ENCODE measurements at places on chromosomes 3 and 15.

DNA sequence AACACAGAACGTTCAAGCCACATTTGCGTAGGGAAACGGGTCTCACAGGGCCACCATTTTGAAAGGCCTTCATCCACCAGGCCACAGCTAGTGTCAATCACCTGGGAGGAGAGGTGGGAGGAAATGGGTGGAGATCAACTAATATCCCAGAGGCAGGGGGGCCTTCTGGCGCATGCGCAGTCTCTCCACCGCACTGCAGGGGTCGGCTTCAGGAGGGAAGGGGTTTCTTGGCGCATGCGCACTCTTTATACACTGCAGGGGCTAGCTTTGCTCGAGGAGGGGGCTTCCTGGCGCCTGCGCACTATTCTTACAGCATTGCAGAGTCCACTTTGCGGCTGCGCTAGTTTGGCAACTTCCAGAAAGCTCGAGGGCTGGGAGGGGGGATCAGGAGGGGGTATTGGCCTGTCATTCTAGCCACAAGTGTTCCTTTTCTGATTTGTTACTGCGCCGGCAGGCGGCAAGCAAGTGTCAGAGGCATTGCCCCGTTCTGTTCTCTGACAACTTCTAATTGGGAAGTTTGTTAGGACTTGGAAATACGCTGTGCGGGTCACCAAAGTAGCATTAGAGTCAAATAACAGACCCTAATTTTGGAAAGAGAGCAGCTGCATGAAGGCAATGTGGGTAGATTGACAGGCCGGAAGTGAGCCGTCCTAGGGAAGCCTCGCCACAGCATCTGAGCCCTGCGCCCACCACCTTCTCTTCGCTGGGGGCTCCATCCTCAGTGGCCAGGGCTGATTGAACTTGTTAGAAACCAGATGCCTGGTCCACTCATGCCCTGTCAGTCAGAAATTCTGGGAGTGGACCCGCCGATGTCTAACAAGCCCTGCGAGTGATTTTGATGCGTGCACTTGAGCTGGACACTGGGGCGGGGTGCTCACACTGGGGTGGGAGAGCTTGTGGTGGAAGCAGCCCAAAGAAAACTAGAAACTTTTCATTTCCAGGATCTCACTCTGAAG, 173.5 kb upstream of the NDN start:
- DNase-seq: no peak

- DNase-seq: no peak
Measured at GRCh38 chr15:50302581-50302980, 37.1 kb upstream of the HDC start.

- DNase-seq: peak; percentile 83
Measured at GRCh38 chr3:27312044-27312668, 57.0 kb downstream of the NEK10 start.

DNA sequence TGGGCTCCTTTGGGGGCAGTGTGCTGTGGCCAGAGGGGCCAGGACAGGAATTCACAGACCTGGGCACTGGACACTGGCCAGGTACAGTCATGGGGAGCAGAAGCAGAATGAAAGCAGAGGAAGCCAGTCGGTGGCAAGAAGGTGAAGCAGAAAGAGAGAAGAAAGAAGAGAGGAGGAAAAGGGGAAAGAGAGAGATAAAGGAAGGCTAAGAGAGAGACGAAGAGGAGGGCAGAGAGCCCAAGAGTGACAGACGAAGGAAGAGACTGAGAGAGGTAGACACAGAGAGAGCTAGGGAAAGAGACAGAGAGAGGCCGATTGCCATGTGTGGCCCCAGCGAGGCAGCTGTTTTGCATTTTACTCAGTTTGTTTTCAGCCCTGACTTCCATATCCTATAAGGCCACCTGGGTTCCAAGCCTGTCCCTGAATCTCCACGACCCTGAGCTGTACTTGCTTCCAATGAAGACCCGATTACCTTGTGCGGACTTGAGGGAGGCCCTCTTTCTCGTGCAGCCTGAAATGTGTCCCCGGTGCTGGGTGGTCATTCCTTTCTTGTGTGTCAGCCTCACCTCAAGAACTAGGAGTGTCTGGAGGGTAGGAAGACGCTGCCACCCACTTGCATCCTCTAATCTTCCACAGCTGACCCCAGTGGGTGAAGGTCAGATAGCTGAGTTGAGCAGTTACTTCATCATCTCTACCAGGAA, 73.9 kb downstream of the LSM3 start:
- peak; percentile 14 for DNase-seq

DNA sequence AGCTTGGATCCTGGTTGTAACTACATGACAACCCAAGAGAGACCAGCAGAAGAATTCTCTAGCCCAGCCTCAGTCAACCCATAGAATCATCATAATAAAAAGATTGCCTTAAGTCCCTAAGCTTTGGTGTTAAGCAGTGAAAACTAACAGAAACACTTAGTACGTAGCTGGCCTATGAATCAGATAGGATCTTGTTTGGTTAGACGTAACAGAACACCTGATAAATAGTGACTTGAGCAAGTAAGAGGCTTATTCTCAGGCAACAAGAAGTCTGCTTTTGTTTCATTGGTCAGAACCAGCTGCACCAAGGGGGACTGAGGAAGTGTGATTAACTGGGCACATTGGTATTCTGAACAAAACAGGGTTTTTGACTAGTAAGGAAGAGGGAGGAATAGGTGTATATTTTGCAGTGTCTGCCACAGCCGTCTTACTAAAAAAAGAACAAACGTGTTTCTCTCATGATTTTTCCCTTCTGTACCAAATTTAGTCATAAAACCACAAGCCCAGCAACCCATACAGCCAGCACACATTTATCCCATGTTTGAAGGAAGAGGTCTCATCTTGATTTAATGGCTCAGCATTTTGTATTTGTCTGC, 53.3 kb upstream of the GLCE start:
- DNase-seq: no peak

DNA sequence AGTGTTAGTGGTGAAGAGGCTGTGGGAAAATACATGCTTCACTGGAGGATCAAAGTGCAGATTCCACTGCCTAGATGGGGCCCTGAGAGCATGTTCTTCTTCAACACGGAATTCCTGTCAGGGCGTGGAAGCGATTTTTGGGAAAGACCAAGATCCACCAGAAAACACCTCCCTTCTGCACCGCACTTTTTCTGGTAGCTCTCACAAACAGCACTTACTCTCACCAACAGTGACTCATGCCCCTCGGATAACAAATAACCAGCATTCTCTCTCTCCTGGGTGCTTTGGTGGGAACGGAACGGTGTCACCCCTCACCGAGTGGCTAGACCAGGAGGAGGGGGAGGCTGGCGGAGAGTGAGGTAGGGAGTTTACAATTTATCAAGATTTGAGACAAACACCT, 40.1 kb downstream of the ADAMTSL3 start:
- DNase-seq: no peak

GRCh38 chr3:180403156-180403555, 198.8 kb upstream of the TTC14 start:
- DNase-seq: no peak
